ENCODE measurements at places on chromosomes 1 and 21.

GRCh38 chr21:38820471-38821239 lies 14.9 kb downstream of the ETS2 start:
- DNase-seq = no peak

DNA sequence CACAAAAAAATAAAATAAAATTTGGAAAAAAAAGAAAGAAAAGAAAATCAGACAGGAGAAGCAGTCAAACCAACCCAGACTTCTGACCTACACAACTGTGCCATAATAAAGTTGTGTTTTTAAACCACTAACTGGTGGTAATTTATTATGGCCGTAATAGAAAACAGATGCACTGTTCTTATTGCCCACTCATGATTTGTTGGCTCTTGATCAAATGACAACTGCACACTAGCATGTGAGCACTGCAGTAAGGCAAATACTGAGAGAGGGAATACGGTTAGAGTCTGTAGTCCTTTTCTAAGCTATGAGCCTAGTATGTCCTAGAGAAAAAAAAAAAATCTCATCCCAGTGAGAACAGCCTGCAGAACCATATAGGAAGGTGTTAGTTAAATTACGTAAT lies 61.2 kb upstream of the TNR start:
- DNase-seq = no peak

DNA sequence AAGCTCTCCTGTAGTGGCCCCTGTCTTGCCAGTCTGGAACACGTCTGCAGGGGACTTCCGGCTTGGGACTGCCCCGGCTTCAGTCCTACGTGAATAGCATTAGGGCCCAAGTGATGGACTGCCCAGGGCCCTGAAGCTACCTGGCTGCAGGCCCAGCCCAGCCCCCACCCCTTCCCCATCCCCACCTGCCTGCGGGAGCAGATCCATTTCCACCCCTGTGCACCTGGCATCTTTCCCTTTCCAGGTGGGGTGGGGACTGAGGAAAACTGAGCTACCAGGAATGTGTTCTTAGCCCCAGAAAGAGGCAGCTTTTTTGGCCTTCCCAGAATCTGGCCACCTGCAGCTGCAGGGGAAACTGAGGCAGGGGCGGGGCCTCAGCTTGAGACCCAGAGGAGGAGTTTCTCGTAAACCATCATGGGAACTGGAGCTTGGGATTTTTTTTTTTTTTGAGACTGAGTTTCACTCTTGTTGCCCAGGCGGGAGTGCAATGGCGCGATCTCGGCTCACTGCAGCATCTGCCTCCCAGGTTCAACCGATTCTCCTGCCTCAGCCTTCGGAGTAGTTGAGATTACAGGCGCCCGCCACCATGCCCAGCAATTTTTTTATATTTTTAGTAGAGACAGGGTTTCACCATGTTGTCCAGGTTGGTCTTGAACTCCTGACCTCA lies 3.2 kb downstream of the EDN2 start:
- no peak for DNase-seq

DNA sequence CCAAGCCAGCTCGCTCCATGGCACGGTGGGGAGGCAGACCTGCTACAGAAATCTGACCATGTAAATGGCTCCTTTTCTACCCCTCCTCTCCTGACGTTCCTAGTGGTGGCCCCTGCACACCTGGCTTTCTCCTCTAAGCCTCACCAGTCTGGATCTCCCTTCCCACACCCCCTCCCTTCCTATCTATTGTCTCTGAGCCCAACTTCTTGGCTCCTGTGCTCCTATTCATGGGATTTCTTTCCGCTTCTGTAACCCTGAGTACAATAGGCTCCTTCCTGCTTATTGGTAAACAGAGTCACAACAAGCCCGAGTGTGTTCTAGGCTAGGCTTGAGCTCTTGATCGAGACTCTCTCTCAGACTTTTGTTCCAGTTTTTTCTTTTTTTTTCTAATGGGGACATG lies 17.6 kb downstream of the OPTC start:
- no peak for DNase-seq
